ENCODE measurements at places on chromosomes 1 and 21.
A peak's percentile ranks its signal among the peaks of the same experiment; 100 is the strongest.

DNA sequence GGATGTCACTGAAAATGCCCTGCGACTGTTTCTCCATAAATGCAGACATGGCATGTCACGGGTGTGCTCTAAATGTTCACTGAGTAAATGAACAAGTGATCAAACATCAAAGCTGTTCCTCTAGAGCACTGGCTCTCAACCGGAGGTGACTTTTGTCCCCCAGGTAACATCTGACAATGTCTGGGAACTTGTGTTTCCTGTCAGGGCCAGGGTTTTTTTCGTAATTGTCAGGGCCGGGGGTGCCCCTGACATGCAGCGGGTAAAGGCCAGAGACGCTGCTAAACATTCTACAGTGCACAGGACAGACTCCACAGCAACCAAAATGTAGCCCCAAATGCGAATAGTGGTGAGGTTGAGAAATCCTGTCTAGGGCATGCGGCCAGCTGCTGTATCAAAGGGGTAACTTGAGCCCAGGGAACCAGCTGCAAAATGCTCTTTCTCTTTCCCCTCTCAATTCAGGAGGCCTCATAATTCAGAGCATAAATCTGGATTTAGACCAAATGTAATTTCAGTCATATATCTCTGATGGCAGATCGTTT, 2.0 kb downstream of the ALDH4A1 start:
- no peak for DNase-seq

DNA sequence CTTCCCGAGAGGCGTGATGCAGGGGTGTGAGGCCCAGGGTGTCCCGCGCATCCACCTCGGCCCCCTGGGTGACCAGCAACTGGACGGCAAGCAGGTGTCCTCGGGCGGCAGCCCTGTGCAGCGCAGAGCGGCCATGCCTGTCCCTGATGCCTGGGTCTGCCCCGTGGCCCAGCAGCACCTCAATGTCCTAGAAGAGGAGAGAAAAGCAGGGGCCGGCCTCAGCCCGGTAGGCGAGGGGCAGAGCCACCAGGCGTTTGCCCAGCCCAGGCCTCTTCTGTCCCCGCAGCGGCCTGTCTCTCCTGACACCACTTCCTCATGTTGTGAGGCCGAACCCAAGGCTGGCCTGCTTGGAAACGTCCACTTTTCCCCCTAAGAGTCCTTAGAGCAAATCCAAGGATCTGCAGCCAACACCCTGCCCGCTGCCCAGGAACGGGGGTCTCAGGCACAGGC, 1.7 kb downstream of the ANKRD65 start:
- no peak for DNase-seq

DNA sequence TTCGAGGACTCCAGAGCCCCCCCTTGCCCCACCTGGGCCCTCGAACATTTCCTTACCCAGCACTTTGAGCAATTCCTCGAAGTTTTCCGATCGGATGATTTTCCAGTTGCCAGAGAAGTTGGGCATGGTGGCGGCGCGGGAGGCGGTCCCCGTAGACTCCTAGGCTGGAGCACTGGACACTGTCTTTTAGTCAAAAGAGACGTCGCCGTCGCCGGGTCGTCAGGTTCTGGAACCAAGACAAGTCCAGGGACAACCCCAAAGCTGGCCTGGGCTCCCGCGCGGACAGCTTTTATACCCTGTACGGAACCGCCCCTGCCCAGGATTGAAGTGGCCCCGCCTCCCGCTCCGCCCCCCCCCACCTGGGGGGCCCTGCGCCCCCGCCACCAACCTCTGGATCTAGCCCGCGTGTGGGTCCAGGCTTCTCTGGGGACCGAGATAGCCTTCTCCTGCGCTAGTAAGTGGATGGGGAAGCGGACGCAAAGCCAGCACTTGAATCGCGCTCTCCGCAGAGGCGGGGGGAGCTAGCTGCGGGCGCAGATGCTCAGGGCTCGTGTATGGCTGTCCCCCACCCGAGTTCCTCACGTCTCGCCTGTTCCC, at the start of gene CRABP2:
CRABP2 (minus strand) TSS at position 263 of the 597 bp plus-strand sequence; CDS start at position 126, 137 bp downstream.
- peak; percentile 21 for DNase-seq

- no peak for DNase-seq
Observed at GRCh38 chr1:199780948-199781670, 246.4 kb upstream of the NR5A2 start.

DNA sequence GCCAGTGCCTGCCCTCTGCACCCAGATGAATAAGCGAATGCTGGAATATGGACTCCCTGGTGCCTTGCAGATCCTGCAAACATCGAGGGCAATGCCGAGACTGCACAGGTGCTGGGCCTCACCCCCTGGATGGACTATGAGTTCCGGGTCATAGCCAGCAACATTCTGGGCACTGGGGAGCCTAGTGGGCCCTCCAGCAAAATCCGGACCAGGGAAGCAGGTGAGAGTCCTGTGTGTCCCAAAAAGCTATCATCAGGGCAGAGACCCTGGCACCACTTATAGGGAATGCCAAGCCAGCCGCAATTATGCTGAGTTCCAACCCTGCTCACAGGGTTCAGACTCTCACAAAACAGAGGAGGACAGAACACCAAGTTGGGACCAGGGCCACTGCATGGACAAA, 17.2 kb downstream of the TMEM81 start:
- DNase-seq, result no peak

GRCh38 chr21:43188181-43188580, 19.4 kb downstream of the CRYAA start:
- DNase-seq, result no peak

DNA sequence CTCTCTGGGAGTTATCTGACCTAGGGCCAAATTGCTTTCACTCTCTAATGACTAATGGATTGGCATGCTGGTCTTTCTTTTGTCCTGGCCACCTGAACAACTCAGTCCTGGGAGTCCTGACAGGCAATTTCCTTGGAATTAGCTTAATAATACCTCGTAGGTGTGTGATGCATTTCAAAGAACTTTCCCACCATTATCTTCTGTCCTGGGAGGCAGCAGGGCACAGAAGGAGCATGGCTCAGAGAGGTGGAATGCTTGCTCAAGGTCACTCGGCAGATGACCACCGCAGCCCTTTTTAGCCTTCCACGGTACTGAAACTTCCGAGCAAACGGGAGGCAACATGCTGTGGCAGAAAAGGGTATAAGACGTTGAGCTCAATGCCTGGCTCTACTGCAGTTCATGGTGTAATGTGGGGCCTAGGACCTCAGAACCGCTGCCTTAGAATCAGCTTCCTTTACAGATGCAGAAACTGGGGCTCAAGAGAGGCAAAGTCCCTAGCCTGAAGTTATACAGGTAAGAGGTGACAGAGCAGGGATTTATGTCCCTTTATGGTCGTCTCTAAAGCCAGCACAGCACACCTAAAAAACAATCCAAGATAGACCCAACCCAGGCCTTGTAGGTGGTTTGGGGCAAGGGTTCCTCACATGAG, 3.2 kb downstream of the ID3 start:
- DNase-seq, result no peak

- no peak for DNase-seq
Observed at GRCh38 chr1:58884706-58885661, 101.1 kb upstream of the JUN start.

DNA sequence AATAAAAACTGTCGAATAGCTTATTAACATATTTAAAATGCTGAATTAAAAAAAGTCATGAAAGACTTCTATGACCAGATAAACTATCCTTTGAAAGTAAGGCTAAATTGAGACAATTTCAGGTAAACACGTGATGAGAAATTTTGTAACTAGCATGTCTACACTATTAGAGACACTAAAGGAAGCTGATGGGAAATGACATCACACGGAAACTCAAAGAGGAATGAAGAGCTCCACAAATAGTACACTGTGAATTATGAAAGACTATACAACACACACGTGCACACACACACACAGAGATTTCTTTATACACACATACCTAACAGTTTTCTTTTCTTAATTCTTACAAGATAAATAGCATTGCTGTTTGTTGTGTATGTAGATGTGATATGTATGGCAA, 70.9 kb upstream of the PLA2G4A start:
- no peak for DNase-seq

DNA sequence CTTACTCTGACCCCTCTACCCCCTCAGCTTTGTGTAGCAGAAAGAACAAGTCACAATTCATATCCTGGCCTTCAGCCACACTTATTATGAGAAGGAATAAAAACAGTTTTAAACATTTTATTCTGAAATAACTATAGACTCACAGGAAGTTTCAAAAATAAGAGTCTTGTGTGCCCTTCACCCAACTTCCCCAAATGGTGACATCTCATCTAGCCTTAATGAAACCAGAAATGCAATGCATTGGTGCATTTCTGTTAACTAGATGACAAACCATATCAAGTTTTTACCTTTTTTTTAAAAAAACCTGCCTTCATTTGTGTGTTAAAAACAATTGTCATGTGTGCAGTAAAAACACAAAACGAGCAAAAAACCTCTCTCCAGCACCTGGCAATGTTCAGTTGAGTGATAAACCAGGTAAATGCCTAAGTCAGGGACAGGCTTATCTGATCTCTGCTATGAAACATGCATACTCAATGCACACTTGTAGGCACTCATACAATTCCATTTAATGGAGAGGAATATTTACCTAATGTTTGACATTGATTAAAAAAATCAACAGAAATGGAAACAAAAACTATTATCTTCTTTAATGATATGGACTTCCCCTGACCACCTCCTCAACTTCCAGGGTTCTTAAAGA, 51.5 kb downstream of the SH3BGR start:
- DNase-seq, result no peak

GRCh38 chr1:204043680-204044079, 29.2 kb upstream of the SOX13 start:
- DNase-seq, result no peak

GRCh38 chr1:247854899-247855545, 2.0 kb upstream of the TRIM58 start:
- DNase-seq, result no peak

GRCh38 chr1:167077128-167077867, 12.9 kb downstream of the GPA33 start:
- no peak for DNase-seq

DNA sequence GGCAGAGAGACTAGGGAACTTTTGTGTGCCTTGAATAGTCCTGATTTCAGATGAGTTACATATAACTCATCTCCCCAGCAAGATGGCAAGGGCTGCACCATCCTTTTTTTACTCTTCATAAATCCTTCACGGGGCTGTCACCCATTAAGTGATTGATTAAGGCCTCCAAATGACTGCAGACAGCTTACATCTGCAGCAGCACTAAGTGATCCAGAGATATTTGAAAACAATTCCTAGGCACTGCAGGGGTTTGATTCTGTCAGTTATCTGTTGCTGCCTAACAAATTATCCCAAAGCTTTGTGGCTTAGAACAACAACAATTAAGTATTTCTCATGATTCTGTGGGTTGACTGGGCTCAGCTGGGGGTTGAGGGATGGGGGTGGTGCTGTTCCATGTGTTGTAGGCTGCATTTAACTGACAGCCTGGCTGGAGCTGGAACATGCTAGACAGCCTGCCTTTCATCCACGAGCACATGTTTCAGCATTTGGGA, 19.3 kb downstream of the TEX38 start:
- no peak for DNase-seq

GRCh38 chr1:93690921-93691789, 9.5 kb upstream of the BCAR3 start:
- DNase-seq, result no peak

DNA sequence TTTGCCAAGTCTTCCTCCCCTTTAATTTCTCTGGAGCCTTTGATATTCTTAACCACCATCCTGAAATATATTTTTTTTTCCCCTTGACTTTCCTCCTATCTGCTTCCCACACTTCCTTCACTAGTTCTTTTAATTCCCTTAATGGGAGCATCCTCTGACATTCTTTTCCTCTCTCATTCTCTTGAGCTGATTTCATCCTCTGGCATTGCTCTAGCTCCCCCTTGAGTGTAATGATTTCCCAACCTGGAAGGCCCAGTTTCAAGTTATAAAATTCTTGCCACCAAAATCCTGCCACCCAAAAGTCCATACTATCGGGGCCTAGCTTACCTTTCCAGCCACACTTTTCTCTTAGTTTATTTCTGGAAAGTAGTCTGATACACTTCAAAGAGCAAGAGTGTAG, 39.5 kb upstream of the UBE2U start:
- DNase-seq, result no peak

DNA sequence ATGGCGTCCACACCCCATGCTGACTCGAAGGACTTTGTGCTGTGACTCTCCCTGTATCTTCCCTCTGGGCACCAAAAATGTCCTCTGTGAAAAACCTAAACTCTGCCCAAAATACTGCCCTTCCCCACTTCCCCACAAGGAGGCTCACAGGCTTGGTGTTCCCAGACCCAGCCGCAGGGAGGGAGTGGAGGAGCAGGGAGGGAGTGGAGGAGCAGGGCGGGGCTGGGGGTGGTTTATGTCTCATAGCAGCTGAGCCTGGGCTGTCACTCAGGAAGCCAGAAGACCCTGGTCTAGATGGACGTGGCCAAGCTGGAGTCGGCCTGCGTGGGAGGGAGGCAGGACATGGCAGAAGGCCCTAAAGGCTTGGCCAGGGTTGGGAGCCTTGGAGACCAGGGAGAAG, 461.7 kb downstream of the PTPRU start:
- DNase-seq, result no peak

- DNase-seq, result peak; percentile 35
Observed at GRCh38 chr1:161139766-161140165, 7.3 kb upstream of the DEDD start.

DNA sequence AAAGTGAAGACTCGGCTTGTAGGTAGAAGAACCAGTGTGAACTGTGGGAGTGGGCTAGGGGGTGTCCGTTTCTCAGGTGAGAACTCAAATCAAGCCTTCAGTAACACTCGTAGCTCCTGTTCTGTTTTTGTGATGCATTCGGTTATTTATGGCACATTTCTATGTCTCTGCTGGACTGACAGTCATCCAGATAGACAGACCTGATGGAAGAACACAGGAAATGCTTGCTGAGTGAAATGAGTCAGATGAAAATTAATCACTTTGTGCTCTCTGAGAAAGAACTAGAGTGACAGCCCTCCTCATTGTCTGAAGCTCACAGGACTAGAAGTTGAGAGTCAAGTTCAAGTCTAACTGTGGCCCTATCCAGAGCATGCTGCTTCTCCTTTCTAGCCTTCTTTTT, 360.1 kb upstream of the PLXNA2 start:
- no peak for DNase-seq

DNA sequence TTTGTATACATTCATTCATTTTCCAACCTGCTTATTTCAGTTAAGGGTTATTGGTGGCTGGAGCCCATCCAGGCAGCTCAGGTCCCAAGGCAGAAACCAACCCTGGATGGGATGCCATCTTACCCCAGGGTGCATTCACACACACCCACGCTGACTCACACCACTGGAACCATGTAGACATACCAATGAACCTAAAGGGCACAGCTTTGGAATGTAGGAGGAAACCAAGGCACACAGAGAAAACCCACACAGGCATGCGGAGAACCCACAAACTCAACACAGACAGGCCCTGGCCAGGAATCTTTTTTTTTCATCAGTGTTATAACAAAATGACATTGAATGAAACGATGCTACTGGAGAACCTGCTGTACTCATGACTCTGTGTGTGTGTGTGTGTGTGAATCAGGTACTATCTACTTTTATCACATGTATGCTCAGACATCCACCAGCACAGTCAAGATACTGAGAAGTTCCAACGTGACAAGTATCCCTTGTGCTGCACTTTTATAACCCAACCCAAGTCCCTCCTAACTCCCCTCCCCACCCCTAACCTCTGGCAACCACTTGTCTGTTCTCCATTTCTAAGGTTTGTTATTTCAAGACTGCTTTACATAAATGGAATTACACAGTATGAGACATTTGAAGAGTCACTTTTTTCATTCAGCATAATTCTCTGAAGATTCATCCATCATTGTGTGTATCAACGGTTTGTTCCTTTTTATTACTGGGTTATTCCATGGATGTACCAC, 286.8 kb upstream of the PLD5 start:
- DNase-seq, result no peak

Measured in activated gamma-delta T cell treated with Interleukin-2 at 50 U/mL for 16 hours (primary cell).